ENCODE measurements at places on chromosomes 5 and 9. TPM values are rescaled to one million over a fixed set of nuclear protein-coding genes. Genes with fewer than 3 reads are reported as not detected.

GRCh38 chr5:132184588-132184987 lies 43.1 kb downstream of the P4HA2 start:
- peaks cover 7% of the 10 kb centered on the region for H3K27me3 ChIP-seq
- H3K36me3 ChIP-seq: peaks cover 2% of the 10 kb centered on the region
- H3K4me3 ChIP-seq: no peak overlapping the region
- no peak for DNase-seq
- H3K4me1 ChIP-seq: peaks cover 17% of the 10 kb centered on the region

Gene PHF24
- total RNA-seq: not detected

- DNase-seq: no peak
- no peaks in the 10 kb centered on the region for H3K4me1 ChIP-seq
- no peaks in the 10 kb centered on the region for H3K36me3 ChIP-seq
Observed at GRCh38 chr5:107324071-107324470, 346.7 kb downstream of the EFNA5 start.

Gene GDA
- not detected for total RNA-seq

DNA sequence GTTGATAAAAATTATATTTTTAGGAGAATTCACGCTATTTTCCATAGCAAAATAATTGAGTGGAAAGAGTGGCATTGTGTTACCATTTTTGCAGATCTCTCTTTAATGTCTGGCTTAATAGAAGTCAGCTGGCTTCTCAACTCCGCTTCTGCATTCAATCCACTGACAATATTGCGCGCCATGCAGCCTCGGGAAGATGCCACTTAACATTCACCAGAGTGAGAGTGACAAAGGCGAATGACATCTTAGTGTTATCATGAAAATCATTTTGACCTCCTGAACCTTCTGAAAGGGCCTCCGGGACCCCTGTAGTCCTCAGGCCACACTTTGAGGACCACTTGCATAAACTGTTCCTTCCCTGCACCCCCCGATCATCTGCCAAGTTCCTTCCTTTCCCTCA lies 80.1 kb upstream of the ORM1 start:
- H3K4me1 ChIP-seq: no peaks in the 10 kb centered on the region
- no peak overlapping the region for H3K27ac ChIP-seq
- no peak for DNase-seq
- H3K4me3 ChIP-seq: no peak overlapping the region
- H3K36me3 ChIP-seq: no peaks in the 10 kb centered on the region

Gene F2RL2
- total RNA-seq: not detected

DNA sequence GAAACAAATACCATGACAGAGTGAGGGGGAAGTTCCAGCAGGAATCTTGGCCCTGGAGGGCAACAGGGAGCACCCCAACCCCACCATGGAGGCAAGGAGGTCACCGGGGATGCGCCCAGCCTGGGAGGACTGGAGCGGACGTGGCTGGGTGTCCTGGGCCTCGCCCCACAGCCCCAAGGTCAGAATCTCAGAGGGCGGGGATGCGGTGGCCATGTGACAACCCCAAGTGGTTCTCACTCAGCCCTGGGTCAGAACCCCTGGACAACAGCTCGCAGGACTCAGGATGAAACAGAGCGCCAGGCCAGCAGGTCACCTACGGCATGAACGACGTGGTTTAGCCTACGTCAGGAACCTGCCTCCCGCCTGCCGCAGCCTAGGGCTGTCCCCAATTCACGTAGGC lies 64.0 kb upstream of the ZNF354A start:
- H3K4me3 ChIP-seq: no peak overlapping the region
- no peak for DNase-seq
- no peaks in the 10 kb centered on the region for H3K36me3 ChIP-seq
- no peaks in the 10 kb centered on the region for H3K4me1 ChIP-seq
- H3K27me3 ChIP-seq: no peaks in the 10 kb centered on the region

GRCh38 chr9:136820971-136821825 lies 13.4 kb downstream of the RABL6 start:
- peaks cover 32% of the 10 kb centered on the region for H3K36me3 ChIP-seq
- H3K27ac ChIP-seq: no peak overlapping the region
- H3K4me1 ChIP-seq: peaks cover 4% of the 10 kb centered on the region

Gene WDR70
- total RNA-seq: 26.9 TPM

GRCh38 chr5:65978251-65978650 lies 51.9 kb downstream of the ERBIN start:
- DNase-seq: no peak
- no peak overlapping the region for H3K4me3 ChIP-seq
- H3K27me3 ChIP-seq: no peaks in the 10 kb centered on the region
- H3K27ac ChIP-seq: no peak overlapping the region
- peaks cover 13% of the 10 kb centered on the region for H3K4me1 ChIP-seq

Gene SEMA6A
- total RNA-seq: 0.13 TPM

GRCh38 chr5:95808686-95809413 lies 13.7 kb downstream of the GLRX start:
- H3K4me3 ChIP-seq: peak overlapping the region; percentile 50
- peak; percentile 81 for DNase-seq
- no peaks in the 10 kb centered on the region for H3K27me3 ChIP-seq
- peaks cover 29% of the 10 kb centered on the region for H3K36me3 ChIP-seq
- peaks cover 60% of the 10 kb centered on the region for H3K4me1 ChIP-seq

DNA sequence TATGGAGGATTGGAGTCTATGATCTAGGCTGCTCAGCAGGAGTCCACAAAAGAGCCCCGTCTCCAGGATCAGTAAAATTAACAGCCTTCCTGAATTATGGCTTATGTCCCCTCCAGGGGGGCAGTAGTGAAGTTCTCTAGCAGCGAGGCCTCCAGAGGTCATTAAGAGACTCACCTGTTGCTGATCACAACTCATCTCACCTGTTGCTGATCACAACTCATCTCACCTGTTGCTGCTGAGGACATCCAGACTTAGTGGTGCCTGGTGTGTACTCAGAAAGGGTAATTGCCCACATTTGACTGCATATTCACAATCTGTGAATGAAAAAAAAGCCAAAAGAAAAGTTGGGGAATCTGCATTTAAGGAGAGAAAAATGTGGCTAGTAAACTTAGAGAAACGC lies 129.5 kb downstream of the SMARCA2 start:
- no peaks in the 10 kb centered on the region for H3K27me3 ChIP-seq
- H3K36me3 ChIP-seq: peaks cover 61% of the 10 kb centered on the region
- H3K4me3 ChIP-seq: no peak overlapping the region
- H3K4me1 ChIP-seq: no peaks in the 10 kb centered on the region
- H3K27ac ChIP-seq: no peak overlapping the region

Gene LOX
- 0.10 TPM for total RNA-seq

Gene MUSK
- not detected for total RNA-seq

DNA sequence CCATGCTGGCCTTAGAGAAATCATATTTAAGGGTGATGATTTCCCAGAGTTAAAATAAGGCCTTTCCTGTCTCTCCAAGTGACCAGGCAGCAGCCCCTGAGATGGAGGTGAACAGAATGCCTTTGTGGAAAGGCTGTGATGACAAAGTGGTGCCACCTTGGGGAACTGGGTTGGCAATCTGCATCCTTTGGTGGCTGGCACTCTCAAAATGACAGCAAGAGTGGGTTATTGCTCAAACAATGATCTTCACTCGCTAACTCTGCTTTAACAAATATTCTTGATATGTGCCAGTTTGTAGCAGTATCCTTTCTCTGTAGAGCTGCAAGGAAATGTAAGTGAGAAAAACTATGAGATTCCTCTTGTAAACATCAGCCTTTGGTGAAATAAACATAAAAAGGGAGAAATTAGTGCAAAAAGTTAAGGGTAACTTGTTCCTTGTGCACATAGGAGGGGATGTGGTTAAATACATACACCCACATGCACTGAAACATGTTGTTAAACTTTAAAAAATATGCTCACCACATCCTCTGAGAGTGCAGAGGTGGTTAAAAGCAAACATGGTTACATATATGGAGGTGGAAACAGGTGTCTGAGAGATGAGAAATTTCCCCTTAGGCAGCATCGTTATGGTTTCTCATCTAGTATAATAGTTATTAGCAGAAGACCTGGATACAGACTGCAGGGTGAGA lies 373.4 kb upstream of the CTNND2 start:
- H3K27me3 ChIP-seq: no peaks in the 10 kb centered on the region
- H3K4me3 ChIP-seq: no peak overlapping the region
- H3K36me3 ChIP-seq: no peaks in the 10 kb centered on the region
- no peak overlapping the region for H3K27ac ChIP-seq

DNA sequence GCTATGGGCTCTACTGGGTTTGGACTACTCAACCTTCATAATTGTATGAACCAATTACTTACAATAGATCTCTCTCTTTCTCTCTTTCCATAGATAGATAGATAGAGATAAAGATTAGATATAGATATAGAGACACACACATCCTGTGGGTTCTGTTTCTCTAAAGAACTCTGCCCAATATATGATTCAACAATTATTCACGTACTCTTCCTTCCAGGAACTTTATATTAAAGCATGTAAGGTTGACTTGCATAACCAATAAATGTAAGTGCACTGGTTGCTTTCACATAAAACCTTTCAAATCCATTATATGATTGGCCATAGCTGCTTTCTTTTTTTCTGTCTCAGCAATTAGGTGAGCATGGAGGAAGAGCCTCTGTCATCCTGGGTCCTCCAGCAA lies 46.7 kb upstream of the CDH18 start:
- no peak overlapping the region for H3K27ac ChIP-seq
- H3K27me3 ChIP-seq: no peaks in the 10 kb centered on the region
- H3K4me3 ChIP-seq: no peak overlapping the region
- H3K36me3 ChIP-seq: no peaks in the 10 kb centered on the region

Gene ZNF879
- total RNA-seq: 4.7 TPM

DNA sequence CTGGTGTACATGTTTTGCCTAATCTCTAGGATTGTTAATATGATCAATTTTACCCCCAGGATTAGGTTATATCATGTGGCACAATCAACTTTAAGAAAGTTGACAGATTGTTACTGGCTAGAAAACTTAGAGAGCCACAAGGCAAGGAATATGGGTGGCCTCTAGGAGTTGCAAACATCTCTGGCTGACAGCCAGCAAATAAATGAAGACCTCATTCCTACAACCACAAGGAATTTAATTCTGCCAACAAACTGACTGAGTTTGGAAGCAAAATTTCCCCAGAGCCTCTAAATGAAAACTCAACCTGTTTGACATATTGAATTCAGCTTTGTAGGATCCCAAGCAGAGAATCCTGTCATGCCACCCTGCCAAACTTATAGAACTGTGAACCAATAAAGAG lies 196.4 kb upstream of the PTGER4 start:
- H3K36me3 ChIP-seq: peaks cover 6% of the 10 kb centered on the region
- H3K27me3 ChIP-seq: no peaks in the 10 kb centered on the region
- no peak for DNase-seq
- no peak overlapping the region for H3K27ac ChIP-seq
- no peak overlapping the region for H3K4me3 ChIP-seq

DNA sequence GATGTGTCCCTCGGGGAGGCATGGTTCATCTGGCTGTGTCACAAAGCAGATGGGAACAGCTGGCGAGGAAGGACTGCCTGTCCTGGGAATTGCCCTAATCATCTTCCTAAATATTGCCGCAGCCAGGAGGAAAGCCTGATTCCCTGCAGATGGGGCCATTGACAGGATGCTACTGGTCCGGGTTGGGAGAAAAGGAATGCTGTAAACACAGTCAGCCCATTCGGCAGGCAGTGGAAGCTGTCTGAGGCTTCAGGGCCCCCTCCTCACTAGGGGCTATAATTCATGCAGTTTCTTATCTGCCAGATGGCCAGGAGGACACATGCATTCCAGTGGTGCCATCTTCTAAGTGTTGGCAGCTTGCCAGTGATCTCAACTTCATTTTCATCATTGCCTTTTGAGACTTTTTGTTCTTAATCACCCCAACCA lies 110.3 kb downstream of the KCNIP1 start:
- H3K4me1 ChIP-seq: peaks cover 15% of the 10 kb centered on the region
- no peak overlapping the region for H3K4me3 ChIP-seq
- no peak overlapping the region for H3K27ac ChIP-seq
- no peaks in the 10 kb centered on the region for H3K36me3 ChIP-seq
- H3K27me3 ChIP-seq: peaks cover 13% of the 10 kb centered on the region
- DNase-seq: no peak

Gene FAXDC2
- not detected for total RNA-seq

Gene PCDHGA5
- total RNA-seq: not detected

All from activated CD4-positive, alpha-beta memory T cell treated with anti-CD3 and anti-CD28 coated beads, Interleukin-2, amount 10 ng/mL, durations not matched to agents 7 days and 5 days (primary cell).